ENCODE measurements at places on chromosomes 7 and 10.

DNA sequence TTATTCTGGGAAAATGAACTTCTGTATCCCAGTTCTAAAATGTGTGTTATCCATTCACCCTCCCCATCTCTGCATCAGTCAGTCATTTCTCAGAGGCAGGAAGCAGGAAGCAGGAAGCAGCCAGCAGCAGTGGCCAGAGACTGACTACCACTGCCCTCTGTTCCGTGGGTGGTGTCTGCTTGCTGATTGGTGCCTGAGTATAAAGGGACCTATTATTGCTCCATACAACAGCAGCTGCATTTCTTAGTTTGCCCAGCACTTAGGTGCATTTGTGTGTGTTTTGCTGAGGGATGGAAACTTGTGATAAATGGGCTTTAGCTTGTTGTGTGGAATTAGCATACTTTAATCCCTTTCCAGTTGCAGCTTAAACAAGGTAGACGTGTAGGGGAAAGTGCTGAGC lies 582.2 kb downstream of the SORCS1 start:
- no peak for DNase-seq

DNA sequence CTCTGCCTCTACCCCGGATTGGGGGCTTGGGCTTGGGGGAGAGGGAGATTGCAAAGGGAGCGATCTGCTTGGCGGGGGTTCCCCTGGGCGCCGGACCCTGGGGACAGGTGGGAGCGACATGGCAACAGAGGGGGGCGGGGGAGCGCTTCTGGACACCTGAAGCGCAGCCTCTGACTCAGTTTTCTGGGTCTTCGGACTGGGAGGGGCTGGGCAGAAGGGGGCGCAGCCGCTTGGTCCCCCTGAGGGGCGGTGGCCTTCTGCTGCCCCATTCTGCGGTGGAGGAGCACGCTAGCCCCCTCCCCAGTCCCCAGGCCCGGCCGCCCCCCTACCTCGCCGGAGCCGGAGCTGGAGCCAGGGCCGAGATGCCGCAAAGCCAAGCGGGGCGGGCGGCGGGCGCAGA lies 380 bp downstream of the NAT16 start:
- no peak for DNase-seq

- DNase-seq, result no peak
Measured at GRCh38 chr10:78433766-78434535, 400.3 kb downstream of the RPS24 start.

DNA sequence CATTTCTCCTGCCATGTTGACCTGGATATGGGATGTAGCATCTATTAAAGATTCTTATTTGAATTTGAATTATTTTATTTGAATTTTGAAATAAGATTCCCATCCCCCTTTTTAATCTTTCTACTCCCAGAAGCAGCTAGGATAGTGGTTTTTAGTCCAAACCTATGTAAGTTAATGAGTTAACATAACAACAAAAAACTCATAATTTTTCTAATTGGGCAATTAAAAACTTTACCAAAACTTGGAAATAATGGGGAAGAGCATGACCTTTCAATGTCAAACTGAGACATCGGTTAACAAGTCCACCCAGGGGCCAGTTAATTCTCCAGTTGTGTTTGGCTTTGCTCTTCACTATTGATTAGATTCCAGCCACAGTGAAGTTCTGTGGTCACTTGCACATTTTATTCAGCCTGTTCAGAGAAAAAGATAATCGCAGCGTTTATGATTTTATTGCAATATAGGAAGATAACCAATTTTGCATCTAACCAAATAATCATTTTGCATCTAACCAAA lies 1.2 kb upstream of the FAM13C start:
- DNase-seq, result no peak

DNA sequence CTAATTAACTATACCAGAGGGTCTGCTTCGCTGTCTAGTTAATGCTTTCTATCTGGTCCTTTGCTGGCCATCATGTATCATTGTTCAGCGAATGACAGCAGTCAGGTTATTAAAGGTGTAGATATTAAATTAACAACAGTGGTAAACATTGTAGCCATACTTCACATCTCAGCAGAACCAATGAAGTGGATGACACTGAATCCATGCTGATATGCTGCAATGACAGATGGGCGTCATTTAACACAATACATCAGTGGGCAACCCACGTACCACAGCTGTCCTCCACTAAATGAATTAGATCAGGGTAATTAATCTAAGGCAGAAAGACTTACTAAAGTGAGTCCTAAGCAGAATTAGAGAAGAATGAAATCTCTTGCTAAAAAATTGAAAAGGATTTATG lies 767.2 kb downstream of the NXPH1 start:
- DNase-seq, result no peak

DNA sequence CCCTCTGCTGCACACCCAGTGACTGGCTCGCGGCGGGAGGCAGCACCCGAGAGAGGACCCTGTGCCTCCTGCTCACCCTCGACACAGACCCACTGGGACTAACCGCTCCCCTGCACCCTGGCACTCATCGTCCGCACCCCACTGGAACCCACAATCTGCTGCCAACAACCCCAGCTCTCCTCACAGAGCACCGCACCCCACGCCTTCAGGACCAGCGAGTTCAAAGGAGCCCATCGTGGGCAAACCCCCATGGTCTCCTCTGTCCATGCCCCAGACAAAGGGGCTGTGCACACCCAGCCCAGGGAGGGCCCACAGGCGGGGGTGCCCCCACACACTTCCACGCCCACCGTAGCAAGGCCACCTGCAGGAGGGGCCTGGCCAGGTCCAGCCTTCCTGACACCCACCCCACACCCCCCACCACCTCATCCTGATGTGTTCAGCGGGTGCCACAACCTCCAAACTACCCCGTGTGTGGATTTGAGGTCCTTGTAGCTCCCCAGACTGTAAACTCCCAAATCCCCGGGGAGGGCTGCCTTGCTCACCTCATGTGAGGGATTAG lies 14.0 kb downstream of the RASGEF1A start:
- DNase-seq, result no peak

DNA sequence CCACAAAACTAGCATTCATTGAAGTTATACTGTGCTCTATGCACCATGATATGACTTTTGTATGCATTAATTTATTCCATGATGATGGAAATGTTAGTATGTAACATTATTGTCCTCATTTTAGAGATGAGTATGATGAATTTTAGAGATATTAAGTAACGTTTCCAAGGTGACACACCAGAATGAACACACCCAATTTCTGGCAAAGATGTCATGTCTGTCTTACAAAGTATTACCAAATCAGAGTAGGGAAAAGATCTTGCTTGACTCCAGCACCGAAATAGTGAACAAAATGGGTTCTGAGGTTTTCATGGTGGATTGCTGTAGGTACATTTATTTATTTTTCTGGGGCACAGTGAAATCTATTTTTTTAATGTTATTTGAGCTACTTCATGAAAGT lies 33.8 kb upstream of the COL1A2 start:
- no peak for DNase-seq

All from esophagus squamous epithelium (tissue), 5 donors.